NCI-H345 (cell line): ENCODE measurements at places on chromosomes 2 and 18.
A peak's percentile ranks its signal among the peaks of the same experiment; 100 is the strongest.

- peak; percentile 41 for DNase-seq
Observed at GRCh38 chr2:146642066-146642465, 1202.8 kb upstream of the ACVR2A start.

GRCh38 chr18:23784832-23785245 is 95.6 kb downstream of the LAMA3 start:
- DNase-seq, result no peak

GRCh38 chr2:53403792-53404413 is 363.7 kb upstream of the CHAC2 start:
- DNase-seq, result no peak

DNA sequence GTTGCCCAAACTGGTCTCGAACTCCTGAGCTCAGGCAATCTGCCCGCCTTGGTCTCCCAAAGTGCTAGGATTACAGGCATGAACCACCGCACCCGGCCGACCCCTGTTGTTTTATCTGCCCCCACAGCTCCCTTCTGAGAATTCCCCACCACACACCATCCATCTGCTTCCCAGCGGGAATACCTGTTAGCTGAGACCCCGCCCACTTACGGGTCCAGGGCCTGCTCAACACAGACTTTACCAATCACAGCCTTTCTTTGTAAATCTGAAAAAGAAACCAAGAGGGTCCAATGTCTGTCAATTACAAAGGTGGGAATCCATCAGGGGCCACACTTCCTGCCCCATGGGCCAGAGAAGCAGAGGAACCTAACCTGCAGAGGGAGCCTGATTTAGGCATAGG is 14.2 kb upstream of the CABLES1 start:
- DNase-seq, result no peak

GRCh38 chr2:203887677-203888076 is 20.1 kb downstream of the CTLA4 start:
- no peak for DNase-seq

GRCh38 chr2:127887776-127888130 is 2.0 kb upstream of the AMMECR1L start:
- DNase-seq, result no peak

GRCh38 chr2:152611458-152612231 is 105.6 kb downstream of the PRPF40A start:
- no peak for DNase-seq

- no peak for DNase-seq
Observed at GRCh38 chr18:14089191-14089590, 43.0 kb downstream of the ZNF519 start.

GRCh38 chr18:7878265-7879211 is 311.4 kb downstream of the PTPRM start:
- no peak for DNase-seq

DNA sequence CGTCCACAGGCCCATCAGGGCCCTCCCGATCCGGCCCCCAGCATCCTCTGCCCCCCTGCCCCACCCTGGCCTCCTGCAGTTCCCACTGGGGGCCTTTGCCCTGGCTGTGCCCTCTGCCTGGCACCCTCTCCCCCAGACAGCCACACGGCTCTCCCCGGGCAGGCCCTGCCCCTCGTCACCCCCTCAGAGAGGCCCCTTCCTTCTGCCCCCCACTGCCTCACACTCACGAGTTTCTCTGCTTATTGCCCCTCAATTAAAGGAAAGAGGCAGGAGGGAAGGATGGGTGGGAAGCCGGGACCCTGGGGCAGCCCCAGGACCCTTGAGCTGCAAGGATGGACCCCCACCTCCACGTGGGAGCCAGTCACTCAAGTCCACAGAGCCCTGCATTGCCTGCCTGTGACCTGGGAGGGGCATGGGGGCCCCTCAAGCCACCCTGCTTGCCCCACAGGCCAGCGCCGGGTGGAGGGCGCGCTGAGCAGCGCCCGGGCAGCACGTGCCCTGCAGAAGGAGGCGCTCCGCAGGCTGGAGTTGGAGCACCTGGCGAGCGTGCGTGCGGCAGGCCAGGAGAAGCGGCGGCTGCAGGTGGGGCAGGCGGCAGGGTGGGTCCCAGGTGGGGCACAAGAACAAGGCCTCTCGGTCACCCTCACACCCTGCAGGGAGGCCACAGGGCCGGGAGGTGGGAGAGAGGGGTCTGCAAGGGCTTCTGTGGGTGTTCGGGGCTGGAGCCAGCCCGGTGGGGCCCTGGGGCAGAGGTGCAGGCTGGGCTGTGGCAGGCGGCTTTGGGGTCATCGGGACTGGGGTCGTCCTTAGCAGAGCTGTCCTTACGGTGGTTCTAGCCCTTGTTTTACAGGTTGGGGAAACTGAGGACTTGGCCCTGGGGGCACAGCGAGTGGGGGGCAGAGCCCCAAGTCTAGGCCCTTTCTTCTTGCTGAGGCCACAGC is 30.5 kb upstream of the SNED1 start:
- no peak for DNase-seq

DNA sequence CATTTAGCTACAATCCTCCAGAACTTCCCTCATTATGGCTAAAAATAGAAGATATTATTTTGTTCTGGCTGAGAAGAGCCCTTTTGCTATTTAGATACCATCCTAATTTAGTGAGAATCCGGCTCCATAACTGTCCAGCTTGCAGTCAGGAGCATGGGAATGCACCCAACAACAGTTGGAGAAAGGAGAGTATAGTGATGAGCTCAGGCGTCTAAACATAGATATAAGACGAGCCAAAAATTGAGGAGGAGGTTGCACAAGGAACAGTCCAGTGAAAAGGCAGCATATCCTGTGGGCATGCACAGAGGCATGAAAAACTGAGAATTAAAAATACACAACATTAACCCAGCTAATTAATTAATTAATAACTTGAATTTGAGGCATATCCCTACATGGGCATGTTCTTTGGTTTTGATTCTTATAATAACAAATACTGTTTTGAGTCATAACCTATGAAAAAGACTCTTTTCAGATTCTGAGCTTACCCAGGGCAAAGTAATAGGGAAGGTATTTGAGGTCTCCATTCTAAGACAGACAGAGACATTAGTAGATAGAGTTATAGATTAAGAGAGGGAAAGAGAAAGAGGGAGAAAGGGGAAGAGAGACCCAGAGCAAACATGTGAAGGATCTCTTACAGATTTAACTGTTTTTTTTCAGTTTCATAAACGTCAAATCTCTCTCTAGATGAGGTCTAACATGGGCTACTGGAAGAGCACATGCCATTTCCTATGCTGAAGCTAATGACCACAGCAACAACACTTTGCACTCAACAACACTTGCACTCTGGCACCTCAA is 311.2 kb downstream of the OSR1 start:
- DNase-seq, result no peak

DNA sequence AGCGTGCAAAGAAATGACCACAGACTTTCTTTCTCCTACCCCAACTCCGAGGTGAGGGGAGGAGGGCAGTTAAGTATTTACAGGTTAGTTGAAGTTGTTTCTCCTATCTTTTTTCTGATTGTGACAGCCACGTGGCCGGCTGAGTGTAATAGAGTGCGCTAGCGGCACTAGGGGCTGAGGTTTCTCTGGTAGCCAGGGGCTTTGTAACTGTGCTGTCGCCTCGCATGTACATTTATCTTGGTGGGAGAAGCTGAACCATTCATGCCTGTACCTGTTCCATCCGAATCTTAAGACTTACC is 214.1 kb upstream of the STON1 start:
- DNase-seq, result peak; percentile 27

DNA sequence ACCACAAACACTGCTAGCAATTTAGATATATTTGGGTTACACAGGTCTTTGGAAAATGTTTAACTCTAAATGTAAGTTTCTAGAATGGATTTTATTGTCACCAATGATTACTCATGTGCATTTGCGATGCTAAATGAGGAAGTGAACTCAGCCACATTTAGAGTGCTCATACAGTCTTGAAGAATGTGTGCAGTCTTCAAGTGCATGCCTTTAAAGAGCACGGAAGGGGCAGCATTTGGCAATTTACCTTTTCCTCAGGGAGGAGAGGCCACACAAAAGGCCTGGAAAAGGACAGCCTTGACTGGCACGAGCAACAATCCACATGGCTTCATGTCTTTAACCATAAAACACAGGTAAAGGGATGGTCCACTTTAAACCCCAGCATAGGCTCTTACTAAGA is 78.5 kb upstream of the STK17B start:
- DNase-seq, result no peak

- no peak for DNase-seq
Observed at GRCh38 chr2:60386436-60386835, 167.0 kb downstream of the BCL11A start.

DNA sequence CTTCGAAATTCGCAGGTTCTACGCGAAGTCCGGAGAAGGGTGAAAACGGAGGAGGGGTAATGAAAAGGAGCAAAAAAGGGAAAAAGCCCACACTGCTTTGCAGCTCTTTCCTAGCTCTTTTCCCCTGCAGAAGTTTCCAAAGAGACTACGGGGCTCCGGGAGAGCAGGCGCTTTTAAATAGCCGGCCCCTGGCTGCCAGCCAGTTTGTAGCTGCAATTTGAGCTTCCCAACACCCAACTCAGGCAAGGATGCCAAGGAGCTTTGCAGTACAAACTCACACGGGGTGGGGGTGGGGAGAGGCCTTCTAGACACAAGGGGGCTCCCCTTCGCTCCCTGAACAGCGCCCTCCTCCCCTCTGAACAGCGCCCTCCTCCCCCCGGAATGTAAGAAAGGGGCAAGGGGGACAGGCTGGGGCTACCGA is at the start of gene IGFBP5:
Gene IGFBP5 (minus strand): TSS at position 149 of the 421 bp plus-strand sequence. CDS start 774 bp downstream, outside the sequence.
- DNase-seq, result peak; percentile 96
